ENCODE measurements at places on chromosomes 6 and 20.

- no peak for DNase-seq
Observed at GRCh38 chr6:28747631-28748157, 176.1 kb downstream of the TRIM27 start.

DNA sequence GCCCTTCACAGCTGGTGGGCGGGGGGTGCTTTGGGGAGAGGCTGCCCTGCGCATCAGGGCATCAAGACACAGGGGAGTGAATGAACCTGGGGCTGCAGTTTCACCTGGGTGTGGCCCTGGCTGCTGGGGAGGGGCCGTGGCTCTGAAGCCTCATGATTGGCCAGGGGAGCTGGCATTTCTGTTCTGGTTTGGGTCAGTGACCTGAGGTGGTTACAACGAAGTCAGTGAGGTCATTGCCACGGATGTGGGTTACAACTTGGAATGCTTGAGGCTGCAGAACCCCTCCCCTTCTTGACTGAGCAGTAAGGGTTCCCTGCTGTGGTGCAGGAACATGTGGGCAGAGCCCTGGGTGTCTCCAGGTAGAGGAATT lies 3.0 kb downstream of the TCEA2 start:
- DNase-seq = no peak

GRCh38 chr6:21110684-21111083 lies 482.9 kb upstream of the SOX4 start:
- no peak for DNase-seq

- no peak for DNase-seq
Observed at GRCh38 chr6:153096031-153096430, 35.1 kb downstream of the RGS17 start.

GRCh38 chr20:10260316-10260715 lies 41.7 kb downstream of the SNAP25 start:
- no peak for DNase-seq

GRCh38 chr6:29489286-29489685 lies 1.5 kb upstream of the MAS1L start:
- DNase-seq = no peak

- no peak for DNase-seq
Observed at GRCh38 chr6:74931558-74931957, 274.3 kb downstream of the COL12A1 start.

DNA sequence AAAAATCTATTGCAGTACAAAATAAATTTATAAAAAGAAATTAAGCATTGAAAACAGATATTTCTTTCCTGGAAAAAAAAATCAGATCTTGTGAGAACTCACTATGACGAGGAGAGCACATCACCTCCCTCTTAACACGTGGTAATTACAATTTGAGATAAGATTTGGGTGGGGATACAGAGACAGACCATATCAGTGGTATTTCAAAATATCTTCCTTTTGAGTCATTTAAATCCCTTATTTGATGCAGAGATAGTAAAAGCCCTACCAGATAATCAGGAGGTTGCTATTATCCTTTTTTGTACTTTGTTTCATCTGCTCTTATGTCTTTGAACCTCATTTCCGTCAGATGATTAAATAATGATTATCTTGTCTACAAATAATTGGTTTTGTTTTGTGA lies 800.4 kb downstream of the KIF16B start:
- DNase-seq = no peak

GRCh38 chr6:19041906-19042305 lies 654.8 kb downstream of the RNF144B start:
- no peak for DNase-seq

DNA sequence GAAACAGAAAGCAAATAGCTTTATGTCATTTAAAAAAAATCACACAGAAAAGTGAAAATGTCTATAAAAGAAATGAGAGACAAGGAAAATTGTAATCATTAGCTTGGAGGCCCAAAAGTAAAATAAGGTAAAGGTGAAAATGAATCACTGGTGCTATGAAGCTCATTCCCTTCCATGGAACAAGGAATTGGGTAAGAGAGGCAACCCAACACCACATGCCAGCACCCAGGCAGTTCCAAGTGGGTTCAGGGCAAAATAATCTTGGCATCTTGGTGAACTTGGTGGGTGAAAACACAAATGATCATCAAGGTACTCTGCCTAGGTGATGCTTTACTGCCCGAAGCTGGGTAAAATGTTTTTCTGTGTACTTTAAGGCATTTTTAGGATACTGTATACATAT lies 16.7 kb downstream of the CST4 start:
- no peak for DNase-seq

DNA sequence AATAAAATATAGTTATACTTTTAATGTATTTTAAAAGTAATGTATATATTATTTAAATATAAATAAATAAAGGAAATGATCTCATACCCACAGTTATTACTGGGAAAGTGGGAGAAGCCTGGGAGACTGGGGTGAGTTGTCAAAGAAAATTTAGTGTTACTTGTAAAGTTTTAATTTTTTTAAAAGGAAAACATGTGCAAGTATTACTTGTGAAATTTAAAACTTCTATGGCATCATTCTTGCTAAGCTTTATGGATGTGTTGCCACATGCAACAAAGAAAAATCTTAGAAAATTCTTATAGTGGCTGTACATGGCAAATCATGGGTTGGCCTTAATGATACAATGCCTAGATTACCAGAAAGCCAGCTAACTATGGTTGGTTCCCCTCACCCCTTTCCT lies 194.0 kb upstream of the KCNK16 start:
- DNase-seq = no peak

DNA sequence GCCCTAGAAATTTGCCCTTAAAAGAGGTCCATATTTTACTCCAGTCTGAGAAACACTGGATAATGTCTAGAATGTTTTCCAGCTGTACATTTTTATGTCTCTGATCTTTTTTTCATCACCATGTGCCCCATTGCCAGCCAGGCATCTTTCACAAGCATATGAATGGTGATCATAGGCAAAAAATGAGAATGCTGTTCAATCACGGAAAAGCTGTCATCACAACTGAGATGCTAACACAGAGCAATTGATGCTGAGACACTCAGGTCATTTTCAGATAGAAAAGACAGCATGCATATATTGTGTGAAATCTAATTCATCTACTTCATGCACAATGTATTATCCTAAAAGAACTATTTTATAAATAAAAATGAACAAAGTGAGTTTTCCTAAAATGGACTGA lies 41.6 kb downstream of the CGA start:
- DNase-seq = no peak

- no peak for DNase-seq
Observed at GRCh38 chr6:114061116-114061515, 90.2 kb upstream of the HDAC2 start.

- DNase-seq = no peak
Observed at GRCh38 chr6:55825402-55826051, 49.9 kb downstream of the BMP5 start.

GRCh38 chr6:84019141-84019841 lies 14.3 kb upstream of the MRAP2 start:
- no peak for DNase-seq

GRCh38 chr20:37238426-37238825 lies 23.2 kb downstream of the GHRH start:
- no peak for DNase-seq

DNA sequence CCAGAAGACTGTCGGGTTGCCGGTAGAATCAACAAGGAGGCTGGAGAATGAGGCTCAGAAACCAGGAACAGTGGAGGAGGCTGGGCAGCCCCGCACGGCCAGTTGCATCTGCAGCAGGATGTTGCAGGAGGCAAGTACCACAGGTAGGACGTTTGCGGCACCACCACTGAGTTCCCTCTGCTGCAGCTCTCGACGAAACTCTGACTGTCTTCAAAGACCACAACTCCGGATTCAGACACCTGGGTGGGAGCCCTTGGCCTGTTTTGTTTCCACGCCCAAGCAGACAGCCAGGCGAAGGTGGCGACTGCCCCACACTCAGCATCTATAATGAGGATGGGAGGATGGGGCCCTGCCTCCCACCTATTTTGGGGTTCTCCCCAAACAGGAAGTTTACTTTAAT lies 218.2 kb downstream of the ZDHHC14 start:
- DNase-seq = no peak

DNA sequence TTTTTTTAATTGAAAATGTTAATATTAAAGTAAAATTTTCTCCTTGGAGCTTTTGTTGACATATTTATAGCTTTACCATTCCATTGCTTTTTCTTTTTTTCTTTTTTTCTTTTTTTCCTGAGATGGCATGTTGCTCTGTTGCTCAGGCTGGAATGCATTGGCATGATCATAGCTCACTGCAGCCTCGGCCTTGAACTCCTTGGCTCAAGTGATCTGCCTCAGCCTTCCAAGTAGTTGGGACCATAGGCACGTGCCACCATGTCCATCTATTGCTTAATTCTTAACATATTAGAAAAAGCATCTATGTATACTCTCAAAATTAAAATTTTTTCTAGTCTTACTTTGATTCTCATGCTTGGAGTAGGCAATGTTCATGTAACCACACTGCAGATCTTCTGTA lies 43.0 kb downstream of the RALGAPB start:
- DNase-seq = no peak

DNA sequence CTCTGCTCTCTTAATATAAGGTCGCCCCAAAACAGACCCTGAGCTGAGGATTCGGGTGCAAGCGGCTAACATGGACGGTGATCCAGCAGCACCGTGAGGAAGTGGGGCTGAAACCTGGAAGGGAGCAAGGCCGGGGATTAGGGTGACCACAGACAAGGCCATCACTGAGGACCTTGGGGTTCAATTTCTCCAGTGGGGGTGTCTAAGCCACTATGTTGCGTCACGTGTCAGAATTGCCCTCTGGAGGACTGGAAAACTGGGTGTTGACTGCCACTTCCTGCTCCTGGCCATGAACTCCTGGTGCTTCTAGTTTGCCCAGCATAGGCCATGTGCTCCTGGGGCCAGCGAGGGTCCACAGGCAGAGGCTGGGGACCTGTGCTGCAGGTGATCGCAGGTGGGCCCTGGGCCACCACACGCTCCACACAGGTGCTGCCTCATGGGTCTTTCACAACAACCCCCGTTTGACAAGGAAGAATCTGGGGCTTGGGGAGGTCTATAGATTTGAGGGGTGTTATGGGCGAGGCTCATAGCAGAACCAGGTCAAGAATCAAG lies 101.9 kb downstream of the CDH26 start:
- no peak for DNase-seq

GRCh38 chr20:9441948-9442347 lies 72.4 kb upstream of the LAMP5 start:
- no peak for DNase-seq

DNA sequence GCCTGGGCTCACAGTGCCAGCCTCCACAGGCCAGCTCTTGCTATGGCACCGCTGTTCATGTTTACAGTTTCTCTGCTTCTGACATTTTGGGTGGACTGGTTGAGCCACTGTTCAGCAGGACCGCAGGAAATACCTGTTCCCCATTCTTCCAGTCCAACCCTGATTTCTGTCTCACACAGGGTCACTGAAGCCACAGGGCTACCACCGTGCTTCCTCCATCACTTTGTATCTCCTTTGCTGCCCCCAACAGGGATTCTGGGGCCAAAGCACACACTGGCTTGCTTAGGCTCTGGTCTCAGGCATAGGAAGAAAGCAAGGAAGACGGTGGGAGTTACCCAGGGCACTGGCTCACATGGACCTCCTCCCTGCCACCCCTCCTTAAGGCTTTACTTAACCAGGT lies 164.5 kb downstream of the UNC5CL start:
- DNase-seq = no peak
